ENCODE measurements at places on chromosomes 7 and 10. TPM values are rescaled to one million over a fixed set of nuclear protein-coding genes. Genes with fewer than 3 reads are reported as not detected.

- no peak for ATAC-seq
Observed at GRCh38 chr7:16991551-16991950, 109.8 kb upstream of the AGR3 start.

DNA sequence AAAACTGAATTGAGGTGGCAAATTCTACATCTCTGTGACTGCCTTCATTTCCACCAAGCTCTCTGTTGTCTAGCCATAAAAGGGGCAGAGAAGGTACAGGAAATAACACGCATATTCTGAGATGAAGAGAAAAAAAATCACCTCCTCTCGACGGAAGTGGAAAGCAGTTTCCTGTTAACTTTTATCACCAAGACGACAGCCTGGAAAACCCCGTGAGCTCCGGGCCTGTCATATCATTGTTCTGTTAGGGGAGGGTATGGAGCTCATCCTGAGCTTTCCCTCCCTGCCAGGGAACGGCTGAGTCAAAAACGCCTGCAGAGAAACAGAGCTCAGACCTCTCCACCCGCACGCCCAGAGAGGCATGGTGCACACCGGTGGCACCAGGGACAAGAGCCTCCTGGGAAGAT lies 200.3 kb downstream of the PRPF18 start:
- ATAC-seq: peak; percentile 58

GRCh38 chr10:84088626-84089025 lies 50.7 kb upstream of the GHITM start:
- no peak for ATAC-seq

DNA sequence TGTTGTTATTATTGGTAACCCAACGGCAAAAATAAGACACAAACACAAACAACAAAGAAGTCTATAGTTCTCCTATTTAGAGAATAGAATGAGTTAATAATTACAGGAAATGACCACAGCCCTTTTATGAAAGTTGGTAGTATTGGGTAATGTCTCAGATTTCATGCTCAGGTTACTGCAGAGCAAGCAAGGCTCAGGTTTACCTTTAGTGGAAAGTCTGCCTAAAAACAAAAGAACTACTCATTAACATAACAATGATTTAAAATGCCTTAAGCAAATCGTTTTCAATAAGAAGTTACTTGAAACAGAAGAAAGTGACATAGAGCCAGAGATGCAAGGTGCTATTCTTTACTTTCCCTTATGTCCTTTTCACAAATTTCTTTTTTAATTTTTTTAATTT lies 441.2 kb downstream of the PLXDC2 start:
- peak; percentile 52 for ATAC-seq

KLLN gene
- 0.60 TPM for total RNA-seq

DNA sequence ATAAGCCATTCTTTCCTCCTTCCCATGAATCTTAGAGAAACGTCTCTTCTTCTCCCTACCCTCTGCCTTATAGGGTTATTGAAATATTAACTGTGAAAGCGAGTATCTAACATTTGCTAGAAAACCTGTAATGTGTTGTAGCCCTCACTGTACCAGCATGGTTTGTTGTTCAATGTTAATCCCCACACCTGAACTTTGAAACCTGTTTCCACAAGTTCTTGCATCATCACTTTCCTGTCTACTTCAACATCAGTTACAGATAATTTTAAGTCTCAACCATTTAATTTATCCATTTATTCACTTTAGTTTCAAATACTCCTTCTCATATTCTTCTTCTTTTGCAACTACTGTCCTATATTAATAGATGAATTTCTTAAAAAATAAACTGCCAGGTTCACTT lies 148.2 kb downstream of the ETV1 start:
- no peak for ATAC-seq

- no peak for ATAC-seq
Observed at GRCh38 chr7:4468320-4469102, 213.6 kb upstream of the FOXK1 start.

DNA sequence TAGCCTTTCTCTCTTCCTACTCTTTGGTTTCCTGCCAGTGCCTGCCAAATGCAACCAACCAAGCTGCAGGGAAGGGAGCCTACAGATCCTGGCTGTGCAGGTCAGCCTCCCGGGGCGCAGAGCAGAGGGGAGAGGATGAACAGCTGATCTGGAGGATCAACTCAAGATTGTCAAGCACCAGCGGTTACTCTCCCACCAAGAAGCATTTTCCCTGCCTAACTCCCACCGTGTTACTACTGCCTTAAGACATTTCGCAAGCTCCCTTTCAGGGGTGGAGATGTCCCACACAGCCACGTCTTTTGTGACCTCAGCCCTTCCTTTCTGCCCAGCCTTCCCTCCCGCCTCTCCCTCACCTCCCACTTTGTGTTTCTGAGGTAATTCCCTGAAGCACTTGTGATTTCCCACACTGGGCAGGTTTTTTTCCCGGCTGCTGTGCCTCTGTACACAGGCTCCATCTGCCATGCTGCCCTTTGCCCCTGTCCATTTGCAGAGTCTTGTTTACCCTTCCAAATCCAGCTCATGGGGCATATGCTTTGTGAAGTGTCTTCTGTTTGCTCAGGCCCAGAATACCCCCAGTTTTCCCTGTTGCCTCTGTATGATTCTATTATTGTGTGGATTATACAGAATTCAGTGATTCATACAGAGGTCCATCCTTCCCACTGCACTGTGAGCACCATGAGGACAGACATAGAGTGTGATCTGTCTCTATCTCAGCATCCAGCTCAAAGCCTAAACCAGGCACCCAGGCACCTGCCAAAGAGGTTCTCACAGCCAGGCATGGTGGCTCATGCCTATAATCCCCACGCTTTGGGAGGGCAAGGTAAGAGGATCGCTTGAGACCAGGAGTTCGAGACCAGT lies 40.9 kb upstream of the PAPSS2 start:
- peak; percentile 19 for ATAC-seq

FRAT1 gene
- 1.6 TPM for total RNA-seq

SCD gene
- total RNA-seq: 297 TPM

DNA sequence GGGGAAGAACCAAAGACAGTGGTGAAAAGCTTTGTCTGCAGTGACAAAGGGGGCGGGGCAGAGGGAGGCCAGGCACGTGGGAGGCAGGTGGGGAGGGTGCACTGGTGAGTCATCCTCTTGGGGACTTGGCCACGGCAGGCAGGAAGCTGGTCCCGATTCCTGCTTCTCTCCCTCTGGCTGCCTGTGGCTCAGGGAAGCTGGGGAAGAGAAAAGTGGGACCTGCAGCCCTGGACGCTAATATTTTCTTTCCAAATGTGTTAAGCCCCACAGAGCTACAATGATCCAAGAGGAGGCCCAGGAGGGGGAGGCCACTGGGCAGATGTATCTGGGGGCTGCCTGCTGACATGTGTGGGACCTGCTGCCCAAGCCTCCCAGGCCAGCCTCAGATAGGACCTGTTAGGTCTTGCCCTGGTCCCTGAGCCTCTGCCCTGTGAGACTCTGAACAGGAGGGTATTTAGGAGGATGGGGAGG lies 231.8 kb downstream of the KCNMA1 start:
- ATAC-seq: peak; percentile 56

GRCh38 chr7:145219461-145219860 lies 383.6 kb upstream of the TPK1 start:
- no peak for ATAC-seq

GRCh38 chr10:541750-542371 lies 147.6 kb downstream of the DIP2C start:
- ATAC-seq: no peak

Measured in esophagus mucosa (tissue), 1 donor.